AG04449 (cell line): ENCODE measurements at places on chromosomes 11 and 22.

DNA sequence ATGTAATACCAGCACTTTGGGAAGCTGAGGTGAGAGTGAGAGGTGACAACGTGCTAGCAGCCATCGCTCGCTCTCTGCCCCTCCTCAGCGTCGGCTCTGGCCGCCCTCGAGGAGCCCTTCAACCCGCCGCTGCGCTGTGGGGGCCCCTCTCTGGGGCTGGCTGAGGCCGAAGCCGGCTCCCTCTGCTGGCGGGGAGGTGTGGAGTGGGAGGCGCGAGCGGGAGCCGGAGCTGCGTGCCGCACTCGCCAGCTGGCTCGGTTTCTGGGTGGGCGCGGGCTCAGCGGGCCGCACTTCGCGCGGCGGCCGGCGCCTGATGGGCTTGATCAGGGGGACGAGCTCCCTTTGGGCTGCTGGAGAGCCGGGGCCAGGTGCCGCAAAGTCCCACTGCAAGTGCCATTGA lies 98.9 kb upstream of the UBASH3B start:
- no peak for DNase-seq

- no peak for DNase-seq
Measured at GRCh38 chr22:23200898-23201297, 20.6 kb downstream of the BCR start.

GRCh38 chr11:65115361-65116082 lies 2.0 kb downstream of the ZNHIT2 start:
- no peak for DNase-seq

- DNase-seq, result no peak
Measured at GRCh38 chr11:110518809-110519514, 89.2 kb downstream of the FDX1 start.

- DNase-seq, result no peak
Measured at GRCh38 chr11:76627606-76628005, 42.9 kb downstream of the LRRC32 start.

DNA sequence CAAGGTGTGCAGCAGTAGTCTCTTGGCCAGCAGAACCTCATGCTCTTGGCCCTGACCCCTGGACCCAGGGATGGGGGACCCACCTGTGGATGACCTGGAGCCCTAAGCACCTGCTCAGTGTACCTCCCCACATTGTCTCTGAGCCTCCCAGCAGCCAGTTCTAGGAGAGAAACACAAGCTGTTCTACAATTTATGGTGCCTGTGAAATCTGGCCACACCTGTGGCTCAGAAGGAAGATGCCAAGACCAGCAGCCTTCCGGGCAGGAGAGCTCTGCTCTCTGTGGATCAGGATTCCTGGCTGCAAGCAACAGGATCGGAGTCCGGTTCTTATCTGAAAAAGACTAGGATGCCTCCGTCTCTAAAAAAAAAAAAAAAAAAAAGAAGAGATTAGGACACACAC lies 103.6 kb upstream of the ANO1 start:
- no peak for DNase-seq

DNA sequence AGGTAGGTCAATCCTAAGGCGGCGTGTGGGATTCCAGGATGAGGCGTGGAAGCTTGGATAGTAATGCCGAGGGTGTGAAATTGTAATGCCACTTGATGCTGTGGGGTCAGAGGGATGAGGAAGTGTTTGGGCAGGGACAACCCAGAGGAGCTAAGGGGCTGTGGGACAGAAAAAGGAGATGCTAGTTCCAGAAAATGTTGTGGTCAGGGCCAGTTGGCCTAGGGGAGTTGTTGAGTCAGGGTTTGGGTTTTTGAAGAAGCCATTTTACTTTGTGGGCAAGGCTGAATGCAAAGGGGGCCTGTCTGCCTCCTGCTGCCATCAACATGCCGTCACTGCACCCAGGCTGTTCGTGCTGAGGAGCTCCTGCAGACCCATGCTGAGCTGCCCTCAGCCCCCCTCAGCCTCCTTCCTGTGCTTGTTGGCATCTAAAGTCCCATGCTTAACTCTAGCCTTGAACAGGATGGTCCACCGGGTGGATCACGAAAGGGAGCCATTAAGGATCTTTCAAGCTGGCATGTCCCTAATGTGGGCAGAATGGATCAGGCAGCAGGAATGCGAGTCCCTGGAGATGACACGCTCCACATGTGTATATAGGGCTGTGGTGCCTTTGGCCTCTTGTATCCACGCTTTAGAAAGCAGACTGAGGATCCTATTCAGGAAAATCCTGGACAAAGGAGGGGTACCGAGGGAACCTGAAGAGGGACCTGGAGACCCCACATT lies 2.1 kb downstream of the C11orf16 start:
- no peak for DNase-seq

GRCh38 chr11:115670538-115671205 lies 166.5 kb upstream of the CADM1 start:
- no peak for DNase-seq

GRCh38 chr11:131186629-131187101 lies 183.8 kb upstream of the NTM start:
- DNase-seq, result no peak

GRCh38 chr11:65779919-65780769 lies 632 bp downstream of the AP5B1 start:
- DNase-seq, result no peak

GRCh38 chr11:112219476-112220232 lies 6.6 kb upstream of the PTS start:
- DNase-seq, result no peak

- DNase-seq, result no peak
Measured at GRCh38 chr11:2890466-2891294, 5.1 kb upstream of the CDKN1C start.

- DNase-seq, result no peak
Measured at GRCh38 chr11:60307507-60308195, 19.4 kb upstream of the MS4A6E start.

- DNase-seq, result no peak
Measured at GRCh38 chr11:8593455-8593854, 573 bp downstream of the STK33 start.
